Caki2 (cell line): ENCODE measurements at places on chromosomes 12 and 14. TPM values are rescaled to one million over a fixed set of nuclear protein-coding genes. Genes with fewer than 3 reads are reported as not detected.

SLCO1B1 gene
- total RNA-seq = not detected in 2 replicates

SLCO1C1 gene
- not detected in 2 replicates for total RNA-seq

CRIP1 gene
- total RNA-seq = not detected in 2 replicates

MTRFR gene
- 11.6 and 27.7 TPM in 2 replicates for total RNA-seq

PTPRR gene
- 22.3 and 31.0 TPM in 2 replicates for total RNA-seq

KRT79 gene
- total RNA-seq = not detected in 2 replicates

MYH6 gene
- total RNA-seq = not detected in 2 replicates

STXBP6 gene
- total RNA-seq = 12.0 and 14.9 TPM in 2 replicates

RAB5B gene
- total RNA-seq = 26.3 and 36.1 TPM in 2 replicates

RD3L gene
- not detected in 2 replicates for total RNA-seq

SPX gene
- total RNA-seq = 33.4 and 49.3 TPM in 2 replicates
